ENCODE measurements at places on chromosomes 7 and 10. TPM values are rescaled to one million over a fixed set of nuclear protein-coding genes. Genes with fewer than 3 reads are reported as not detected.

Gene CYP3A4
- not detected for total RNA-seq

Gene BCCIP
- total RNA-seq: 69.8 TPM

DNA sequence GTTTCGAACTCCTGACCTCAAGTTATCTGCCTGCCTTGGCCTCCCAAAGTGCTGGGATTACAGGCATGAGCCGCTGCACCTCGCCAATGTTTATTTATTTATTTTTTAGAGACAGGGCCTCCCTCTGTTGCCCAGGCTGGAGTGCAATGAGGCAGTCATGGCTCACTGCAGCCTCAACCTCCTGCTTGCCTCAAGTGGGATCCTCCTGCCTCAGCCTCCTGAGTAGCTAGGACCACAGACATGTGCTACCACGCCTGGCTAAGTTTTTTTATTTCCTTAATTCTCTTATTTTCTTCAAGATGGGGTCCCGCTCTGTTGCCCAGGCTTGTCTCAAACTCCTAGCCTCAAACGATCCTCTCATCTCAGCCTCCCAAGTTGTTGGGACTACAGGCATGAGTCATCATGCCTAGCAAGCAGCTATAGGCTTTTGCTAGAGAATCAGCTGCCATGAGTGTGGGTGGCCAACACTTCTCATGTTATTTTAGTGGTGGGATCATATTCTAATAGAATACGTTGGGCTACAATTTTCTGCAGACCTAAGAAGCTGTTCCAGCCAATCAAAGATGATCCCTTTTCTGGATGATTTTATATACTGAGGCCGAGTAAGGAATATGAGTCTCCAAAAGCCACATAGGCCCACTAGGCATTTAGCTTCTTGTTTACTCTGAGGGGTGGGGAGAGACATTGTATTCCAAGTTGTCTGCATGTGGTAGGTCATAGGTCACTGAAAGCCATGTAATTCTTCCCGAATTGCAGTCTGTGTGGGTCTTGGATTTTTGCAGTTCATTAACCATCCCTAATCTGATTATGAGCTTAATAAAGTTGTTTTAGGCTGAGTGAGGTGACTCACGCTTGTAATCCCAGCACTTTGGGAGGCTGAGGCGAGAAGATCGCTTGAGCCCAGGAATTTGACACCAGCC lies 7.6 kb upstream of the TMEM248 start:
- DNase-seq: no peak

Gene CC2D2B
- 0.82 TPM for total RNA-seq

DNA sequence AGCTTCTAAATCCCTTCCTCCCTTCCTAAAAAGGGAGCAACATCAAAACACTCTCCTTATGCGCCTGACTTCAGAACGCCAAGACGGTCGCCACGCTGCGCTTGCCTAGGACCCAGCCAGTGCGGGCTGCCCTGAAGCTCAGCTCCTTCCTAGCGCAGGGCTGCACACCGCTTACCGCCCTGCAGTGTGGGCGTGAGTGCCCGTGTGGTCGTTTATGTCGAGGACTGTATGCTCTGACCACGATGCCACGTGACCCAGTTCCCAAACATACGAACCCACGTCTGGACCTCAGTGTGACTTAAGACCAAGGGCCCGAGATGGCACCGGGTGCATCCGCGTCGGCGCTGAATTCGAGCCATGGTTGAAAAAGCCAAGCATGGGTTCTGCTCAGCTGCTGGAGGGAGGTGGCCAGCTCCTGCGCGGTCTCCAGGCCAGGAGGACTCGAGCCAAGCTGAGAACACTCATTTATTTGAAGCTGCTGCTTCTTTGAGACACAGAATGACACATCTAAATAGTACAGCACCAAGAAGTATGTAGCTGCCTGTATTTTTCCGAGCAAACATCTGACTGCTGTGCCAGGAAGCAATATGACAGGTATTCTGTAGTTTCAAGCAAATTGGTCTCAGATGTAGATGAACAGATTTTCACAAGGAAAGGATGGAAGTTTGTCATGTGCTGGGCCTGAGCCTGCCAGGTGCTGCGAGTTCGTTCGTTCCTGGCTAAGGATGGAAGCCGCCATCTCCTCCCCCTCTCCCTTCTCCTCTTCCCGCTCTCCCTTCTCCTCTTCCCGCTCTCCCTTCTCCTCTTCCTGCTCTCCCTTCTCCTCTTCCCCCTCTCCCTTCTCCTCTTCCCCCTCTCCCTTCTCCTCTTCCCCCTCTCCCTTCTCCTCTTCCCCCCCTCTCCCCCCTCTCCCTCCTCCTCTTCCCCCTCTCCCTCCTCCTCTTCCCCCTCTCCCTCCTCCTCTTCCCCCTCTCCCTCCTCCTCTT lies 184.7 kb downstream of the EBF3 start:
- no peak for DNase-seq

Gene FAM25G
- not detected for total RNA-seq

Gene STAG3
- 2.4 TPM for total RNA-seq

Gene OR2A14
- total RNA-seq: not detected

DNA sequence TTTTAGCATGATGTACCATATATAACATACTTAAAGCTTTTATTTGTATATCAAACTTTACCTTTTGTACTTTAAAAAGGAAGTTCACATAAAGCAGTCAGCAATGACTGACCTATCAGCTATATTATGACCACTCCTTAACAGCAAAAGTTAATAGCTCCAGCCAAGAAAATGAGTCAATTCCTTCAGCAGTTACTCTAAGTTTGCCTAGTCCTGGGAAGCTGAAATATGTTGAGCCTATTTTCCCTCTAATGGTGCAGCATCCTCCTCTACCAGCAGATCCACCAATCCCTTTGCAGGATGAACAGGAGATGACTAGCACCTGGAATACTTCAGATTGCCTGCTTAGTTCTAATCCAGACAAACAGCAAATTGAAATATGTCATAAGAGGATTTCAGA lies 64.2 kb downstream of the CUL2 start:
- DNase-seq: no peak

DNA sequence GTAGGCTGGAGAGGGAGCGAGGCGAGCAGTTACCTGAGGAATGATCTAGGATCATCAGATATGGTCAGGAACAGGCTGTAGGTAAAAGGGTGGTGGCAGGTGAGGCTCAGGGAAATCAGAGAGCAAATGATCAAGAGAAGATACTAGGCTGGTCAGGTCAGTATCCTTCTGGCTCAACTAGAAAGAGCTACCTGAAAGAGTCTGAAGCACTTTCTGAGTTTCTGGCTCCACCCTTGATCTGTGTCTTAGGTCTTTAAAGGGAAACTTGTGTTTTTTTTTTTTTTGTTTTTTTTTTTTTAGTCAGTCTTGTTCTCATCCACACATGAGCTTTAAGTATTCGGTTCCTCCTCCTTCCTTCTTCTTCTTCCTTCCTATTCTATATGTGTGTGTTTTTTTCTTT lies 10.5 kb downstream of the ADAM22 start:
- no peak for DNase-seq

- DNase-seq: no peak
These were observed 232.2 kb upstream of the NPSR1 start for GRCh38 chr7:34425631-34426384.
